ENCODE measurements at places on chromosomes 2 and 18.

DNA sequence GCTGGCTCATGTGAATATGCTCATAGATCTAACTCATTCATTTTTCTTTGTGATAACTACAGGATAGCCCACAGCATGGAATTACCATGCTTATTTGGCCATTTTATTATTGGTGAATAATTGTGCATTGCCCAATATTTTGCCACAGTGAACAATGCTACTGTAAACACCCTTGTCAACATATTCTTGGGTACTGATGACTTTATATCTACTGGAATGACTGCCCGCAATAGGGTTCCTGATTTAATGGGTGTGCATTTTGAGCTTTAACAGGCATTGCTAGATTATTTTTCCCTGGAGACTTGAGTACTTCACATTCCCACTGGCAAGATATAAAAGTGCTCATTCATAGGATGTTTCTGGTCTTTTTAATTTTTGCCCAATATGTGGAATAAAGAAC, 42.7 kb upstream of the EVA1A start:
- no peak for DNase-seq

DNA sequence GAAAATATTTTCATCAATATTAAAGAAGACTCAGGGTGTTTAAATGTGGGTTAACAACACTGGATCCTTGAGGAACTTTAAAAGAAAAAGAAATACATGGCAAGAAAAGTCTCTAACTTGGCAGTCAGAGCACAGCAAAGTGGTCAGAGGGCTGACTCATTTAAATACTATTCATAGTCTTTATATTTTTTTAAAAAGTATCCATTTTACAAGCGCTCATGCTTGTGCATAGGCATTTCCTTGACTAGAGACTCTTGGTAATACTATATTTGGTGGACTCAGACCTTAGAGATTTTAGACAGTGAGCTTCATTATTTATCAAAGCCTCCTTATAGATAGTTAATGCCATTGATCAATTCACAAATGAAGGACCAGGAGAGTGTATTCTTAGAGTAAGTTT, 110.2 kb downstream of the ABCA12 start:
- DNase-seq, result no peak

DNA sequence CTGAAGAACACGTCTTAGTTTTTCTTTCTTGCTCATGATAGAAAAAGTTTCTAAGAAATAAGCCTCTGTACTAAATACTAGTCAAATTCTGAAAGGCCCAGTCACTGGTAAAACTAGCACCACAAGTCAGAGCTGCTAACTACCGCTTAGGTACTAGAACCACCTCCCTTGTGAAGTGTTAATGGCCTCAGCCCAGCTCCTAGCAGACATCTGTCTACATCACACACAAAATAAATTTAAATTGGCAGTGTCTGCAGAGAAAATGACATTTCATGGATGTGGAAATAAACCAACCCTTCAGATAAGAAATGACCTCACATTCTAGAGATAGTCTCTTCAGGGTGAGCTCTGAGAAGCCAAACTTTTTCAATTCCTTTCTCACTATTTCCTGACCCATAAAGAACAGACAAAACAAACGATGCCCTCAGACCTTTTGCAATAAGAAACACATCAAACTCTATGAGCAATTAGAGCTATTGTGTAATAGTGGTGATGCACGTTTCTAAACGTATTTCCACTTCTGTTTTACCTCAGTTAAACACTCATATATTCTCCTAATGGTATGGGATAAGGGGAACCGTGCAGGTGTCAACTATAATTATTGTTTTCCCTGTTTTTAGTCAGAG, 70.3 kb upstream of the DSG1 start:
- no peak for DNase-seq

DNA sequence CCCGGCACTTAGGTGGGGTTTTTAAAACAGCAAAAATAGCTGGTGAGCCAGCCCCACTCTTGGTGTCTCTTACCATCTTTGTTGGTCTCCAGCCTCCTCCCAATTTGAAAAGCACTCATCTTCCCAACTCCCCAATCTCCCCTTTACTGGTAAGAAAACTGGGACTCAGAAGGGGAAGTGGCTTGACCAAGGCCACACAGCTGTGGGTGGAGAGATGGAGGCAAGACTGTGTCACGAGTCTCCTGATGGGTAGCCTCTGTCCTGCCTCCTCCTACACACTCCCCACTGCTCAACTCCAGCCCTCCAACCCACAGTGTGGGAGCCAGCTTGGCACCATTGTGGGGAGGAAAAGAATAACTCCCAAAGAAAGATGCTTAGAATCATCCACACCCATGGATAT, 140.4 kb downstream of the SMAD2 start:
- DNase-seq, result no peak

DNA sequence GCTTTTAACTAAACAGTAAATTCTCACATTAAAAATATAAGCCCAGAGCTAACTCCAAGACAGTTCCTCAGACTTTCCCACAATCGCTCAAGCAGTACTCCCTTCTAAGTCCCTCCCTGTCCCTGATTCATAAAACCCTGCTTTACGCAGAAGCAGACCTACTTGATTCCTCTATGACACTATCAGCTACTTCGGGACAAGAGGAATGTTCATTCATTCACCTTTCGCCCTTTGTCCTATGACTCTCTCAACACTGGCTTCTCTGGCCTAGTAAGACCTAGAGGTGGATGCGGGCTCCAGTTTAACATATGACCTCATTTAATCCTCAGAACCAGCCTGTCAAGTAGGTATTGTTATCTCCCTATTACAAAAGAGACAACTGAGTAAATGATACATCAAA, 10.2 kb downstream of the LPIN2 start:
- DNase-seq, result no peak

DNA sequence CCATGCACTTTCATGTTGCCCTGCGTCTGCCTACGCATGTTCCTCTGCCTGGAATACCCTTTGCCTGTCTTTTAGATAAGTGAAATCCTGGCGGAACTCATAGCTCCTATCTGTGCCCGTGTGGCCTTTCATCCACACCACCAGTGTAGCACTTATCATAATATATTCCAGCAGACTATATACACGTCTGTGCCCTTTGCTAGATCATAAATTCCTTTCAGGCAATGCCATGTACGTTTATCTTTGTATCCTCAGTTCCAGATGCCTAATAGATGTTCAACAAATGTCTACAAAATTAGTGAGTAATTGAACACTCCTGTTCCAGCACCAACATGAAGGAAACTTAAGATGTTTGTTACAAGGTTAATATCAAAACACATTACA, 106.9 kb downstream of the COLEC12 start:
- no peak for DNase-seq

- no peak for DNase-seq
Observed at GRCh38 chr18:60082790-60083189, 183.0 kb downstream of the PMAIP1 start.

DNA sequence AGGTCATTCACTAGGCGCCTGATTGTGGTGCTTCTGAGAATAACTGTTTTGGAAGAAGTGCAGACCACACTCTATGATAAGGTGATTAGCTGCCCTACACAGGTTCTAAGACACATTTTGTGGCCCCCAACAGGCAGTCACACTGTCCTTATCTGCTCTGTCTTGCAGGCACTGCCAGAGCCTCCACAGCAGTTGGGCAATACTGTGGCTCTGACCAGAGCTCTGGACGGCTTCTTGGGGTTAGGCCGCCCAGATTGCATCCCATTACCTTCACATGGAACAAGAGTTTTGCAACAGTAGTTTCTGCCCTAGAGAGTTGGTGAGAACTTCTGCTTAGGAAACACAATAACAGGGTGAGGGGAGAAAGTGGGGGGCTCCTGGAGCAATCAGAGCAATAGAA, 22.7 kb downstream of the RUFY4 start:
- no peak for DNase-seq

- DNase-seq, result no peak
Observed at GRCh38 chr2:151325581-151326095, 31.8 kb upstream of the TNFAIP6 start.

DNA sequence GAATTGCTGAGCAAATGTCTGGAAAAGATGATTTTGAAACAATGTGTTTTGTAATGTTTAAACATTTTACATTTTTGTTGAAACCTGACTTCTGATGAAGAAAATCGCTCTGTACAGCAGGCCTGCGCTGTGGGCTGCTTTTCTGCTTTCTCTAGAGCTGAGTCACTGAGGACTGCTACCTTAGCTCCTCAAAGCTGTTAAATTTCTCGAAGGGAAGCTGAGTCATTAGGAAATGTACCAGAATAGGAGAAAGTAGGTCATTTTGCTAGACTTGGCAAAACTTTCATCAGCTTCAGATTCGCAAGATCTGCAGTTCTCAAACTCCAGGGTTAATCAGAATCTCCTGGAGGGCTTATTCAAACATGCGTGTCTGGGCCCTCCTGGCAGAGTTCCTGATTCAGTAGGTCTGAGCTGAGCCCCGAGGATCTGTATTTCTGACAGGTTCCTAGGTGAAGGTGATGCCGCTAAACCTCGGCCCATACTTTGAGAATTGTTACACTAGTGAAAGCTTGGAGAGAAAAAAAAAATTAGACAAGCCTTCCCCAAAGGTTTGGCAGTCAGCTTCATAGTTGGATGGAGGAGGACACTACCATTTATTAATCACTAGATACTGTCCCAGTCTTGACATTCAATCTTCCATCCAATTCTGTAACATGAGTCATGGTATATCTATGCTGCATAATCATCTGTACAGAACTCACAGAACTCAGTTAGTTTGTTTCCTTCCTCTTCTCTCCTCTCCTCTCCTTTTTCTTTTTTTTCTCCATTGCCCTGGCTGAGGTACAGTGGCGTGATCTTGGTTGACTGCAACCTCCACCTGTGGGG, 297.6 kb downstream of the PARD3B start:
- DNase-seq, result peak; percentile 16

DNA sequence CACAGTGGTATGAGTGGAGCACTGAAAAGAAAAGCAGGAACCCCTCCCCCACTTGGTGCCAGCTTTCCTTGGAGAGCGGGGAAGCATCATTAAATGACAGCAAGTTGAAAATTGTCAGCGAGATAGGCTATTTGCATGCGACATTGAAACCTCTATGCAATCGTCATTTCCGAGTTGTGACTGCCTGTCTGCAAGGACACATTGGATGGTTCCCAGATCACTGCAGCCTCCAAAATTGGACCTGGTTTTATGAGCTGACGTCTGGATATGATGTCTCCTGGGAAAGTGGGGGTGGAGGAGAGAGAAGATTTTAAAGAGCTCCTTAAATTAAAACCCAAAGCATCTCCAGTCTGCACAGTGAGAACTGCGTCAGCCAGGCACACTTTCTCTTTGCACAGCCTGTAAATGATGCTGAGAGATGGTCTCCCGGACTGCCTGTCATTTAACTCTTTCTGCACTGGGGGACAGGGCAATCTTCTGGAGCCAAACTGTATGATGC, 57.8 kb upstream of the KIF5C start:
- peak; percentile 25 for DNase-seq

Measured in frontal cortex (tissue), 4 donors.